ENCODE measurements at places on chromosomes 16 and 17.
A peak's percentile ranks its signal among the peaks of the same experiment; 100 is the strongest.

GRCh38 chr17:70857351-70857750, 688.0 kb downstream of the KCNJ2 start:
- DNase-seq: no peak

DNA sequence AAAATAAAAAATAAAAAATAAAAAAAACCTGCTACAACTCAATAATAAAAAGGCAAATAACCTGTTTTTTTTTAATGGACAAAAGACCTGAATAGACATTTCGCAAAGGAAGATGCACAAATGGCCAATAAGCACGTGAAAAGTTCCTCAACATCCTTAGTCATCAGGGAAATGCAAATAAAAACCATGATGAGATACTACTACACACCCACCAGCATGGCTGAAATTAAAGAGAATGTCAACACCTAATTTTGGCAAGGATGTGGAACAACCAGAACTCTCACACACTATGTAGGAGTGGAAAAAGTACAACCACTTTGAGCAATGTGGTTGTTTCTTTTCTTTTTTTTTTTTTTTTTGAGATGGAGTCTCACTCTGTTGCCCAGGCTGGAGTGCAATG, 24.6 kb downstream of the COG7 start:
- DNase-seq: no peak

- DNase-seq: no peak
Measured at GRCh38 chr16:74078511-74079231, 217.9 kb upstream of the PSMD7 start.

DNA sequence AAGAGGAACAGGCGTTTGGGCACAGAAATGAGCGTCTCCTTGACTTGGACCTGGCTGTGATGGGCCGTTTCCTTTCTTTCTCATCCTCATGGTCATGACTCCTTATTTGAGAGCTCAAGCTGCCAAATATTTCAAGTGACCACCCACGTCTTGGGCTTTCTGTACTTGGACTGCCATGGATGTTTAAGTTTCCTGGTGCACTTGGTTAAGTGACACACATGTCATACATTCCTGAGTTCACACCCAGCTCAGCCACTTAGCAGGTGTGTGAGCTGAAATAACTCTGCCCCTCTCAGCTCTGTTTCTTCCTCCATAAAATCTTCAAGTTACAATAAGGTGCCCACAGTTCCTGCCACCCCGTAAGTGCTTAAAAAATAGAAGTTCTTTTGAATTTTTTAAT, 114.5 kb downstream of the CLEC16A start:
- no peak for DNase-seq

- DNase-seq: no peak
Measured at GRCh38 chr17:64002658-64003525, 4.7 kb downstream of the PRR29 start.

DNA sequence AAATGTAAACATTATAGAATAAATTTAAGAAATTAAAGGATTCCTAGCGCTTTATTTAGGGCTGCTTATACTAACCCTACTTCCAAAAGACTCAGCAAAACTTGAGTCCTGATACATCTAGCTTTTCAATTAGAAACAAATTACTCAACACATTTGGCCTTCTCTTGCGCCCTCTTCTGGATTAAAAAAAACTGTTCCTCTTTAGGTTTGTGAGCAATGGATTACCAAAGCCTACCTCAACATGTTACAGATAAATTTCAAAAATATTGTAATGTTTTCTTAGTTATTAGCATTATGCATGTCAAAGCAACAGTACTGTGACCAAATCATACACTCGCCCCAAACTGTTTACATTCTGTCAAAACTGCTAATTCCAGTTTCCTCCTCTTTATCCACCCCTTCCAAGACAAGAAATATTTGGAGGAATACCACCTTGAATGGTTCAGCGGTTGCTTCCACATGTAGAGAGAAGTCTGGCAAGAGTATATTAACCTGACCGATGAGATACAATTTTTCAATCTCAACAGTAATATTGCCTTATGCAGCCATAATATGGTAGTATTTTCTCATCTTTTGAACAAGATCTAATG, 2.7 kb downstream of the NUFIP2 start:
- DNase-seq: no peak

DNA sequence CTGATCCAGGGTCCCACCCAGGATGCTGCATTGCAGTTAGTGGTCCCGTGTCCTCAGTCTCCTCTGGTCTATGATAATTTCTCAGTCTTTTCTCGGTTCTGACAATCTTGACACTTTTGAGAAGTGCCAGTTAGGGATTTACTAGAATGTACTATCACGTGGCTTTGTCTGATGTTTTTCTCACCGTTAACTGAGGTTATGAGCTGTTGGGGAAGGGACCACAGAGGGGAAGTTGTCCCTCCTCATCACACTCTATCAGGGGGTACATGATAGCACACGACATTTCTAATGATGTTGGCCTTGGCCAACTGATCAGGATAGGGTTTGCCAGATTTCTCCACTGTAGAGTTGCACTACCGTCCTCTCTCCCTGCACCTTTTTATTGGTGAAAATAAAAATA, 250.9 kb upstream of the SDK2 start:
- no peak for DNase-seq

- DNase-seq: no peak
Measured at GRCh38 chr16:67884684-67885083, at the start of gene NRN1L. NRN1L (plus strand) TSS chr16:67884885; CDS start chr16:67884904, 19 bp downstream.

DNA sequence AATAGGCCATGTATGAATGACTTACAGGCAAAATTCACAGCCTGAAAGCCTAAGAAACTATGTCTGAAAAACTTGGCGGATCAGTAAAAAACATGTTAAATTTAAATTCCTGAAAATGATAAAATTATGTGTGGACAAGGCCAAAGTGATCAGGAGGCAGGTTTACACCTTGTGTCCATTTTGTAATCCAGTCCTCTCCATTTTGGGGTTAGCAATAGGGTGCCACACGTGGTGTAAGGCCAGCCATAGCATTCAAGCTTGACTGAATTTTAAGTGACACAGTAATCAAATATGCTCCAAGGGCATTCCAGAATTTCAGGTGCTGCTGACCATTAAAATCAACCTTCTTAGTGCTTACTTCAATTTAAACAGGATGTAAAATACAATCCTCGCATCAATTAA, 2.7 kb downstream of the RNF43 start:
- DNase-seq: no peak

GRCh38 chr16:81520560-81521135, 76.0 kb downstream of the CMIP start:
- DNase-seq: no peak

DNA sequence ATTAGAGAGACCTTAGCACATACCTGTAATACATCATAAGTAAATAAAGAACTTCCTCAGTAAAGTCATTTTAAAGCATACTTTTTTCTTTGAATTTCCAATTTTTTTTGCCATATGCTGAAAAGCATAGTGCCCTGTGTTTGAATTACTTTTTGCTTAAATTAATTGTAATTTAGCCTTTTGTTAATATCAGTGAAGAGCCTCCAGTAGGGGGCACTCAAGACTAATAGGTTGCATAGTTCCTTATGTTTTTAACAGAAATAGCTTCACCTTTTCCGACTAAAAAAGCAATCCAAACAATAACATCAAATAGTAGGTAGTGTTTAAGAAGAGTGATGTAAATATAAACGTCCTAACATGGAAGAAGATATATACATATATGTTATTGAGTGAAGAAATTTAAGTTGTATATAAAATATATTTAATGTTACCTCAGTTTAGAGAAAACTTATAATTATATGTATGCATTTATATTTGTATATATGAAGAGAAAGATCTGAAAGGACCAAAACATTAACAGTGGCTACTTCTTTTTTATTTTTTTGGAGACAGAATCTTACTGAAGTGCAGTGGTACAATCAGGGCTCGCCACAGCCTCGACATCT, 18.6 kb downstream of the RAD51C start:
- no peak for DNase-seq

DNA sequence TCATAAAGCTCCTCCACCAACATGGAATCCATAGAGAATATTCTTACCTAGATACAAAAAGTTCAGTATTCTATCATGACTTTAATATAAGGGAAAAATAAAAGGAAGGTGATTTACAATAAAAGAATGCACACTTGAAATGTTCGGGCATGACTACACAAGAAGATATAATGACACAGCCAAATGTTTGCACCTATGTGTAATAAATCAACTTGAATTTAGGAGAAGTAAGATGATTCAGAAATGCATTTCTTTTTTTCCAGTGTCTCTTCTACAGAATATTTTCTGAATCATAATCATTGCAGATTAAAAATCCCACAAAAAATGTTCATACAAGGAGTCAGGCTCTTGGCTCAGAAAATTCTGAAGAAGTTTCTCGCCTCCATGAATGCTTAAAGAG, 404.0 kb upstream of the HSBP1 start:
- no peak for DNase-seq

GRCh38 chr17:75404731-75405364, 630 bp downstream of the GRB2 start:
- peak; percentile 27 for DNase-seq

DNA sequence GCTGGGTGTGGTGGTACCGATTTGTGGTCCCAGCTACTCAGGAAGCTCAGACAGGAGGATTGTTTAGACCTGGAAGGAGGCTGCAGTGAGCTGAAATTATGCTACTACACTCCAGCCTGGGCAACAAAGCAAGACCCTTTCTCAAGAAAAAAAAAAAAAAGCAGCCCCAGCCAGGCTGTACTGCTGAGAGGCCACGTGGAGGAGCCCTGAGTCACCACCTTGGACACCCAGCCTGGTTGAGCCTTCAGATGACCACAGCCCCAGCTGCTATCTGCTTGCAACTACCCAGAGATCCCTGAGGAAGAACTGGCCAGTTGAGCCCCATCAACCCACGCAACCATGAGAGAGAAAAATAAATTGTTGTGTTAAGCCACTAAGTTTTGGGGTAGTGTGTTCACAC, 23.6 kb upstream of the GPRC5C start:
- no peak for DNase-seq

DNA sequence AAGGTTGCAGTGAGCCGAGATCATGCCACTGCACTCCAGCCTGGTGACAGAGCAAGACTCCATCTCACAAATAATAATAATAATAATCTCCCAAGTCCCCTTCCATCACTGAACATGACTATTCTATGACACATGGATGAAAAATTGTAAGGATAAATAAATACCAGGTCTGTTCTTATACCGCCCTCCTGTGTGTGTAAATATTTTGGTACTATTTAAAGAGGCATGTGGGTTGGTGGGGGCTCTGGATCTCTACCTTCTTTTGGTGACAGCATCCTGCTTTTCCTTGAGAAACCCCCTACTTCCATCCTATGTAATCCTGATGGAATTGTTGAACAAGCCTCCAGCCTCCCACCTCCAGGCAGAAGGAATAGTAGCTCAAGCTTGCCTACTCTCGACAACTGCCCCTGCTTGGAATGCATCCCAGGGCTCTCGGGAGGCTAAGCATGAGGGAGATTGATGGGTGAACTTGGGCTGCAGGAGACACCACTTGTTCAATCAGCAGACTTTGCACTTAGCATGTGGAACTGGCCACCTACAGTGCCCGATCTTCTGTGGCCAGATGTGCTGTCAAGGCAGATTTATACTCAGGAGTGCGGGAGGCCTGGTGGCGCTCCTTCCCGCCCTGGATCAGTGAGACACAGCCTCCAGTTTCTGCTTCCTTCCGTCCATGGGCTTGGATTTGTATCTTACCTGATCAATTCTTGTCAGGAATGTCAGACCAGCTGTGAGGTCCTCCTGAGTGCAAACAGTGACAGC, 287.4 kb downstream of the SLC39A11 start:
- no peak for DNase-seq

- DNase-seq: no peak
Measured at GRCh38 chr17:29058391-29058790, 15.4 kb downstream of the PIPOX start.

GRCh38 chr16:85996843-85997242, 97.9 kb downstream of the IRF8 start:
- no peak for DNase-seq

DNA sequence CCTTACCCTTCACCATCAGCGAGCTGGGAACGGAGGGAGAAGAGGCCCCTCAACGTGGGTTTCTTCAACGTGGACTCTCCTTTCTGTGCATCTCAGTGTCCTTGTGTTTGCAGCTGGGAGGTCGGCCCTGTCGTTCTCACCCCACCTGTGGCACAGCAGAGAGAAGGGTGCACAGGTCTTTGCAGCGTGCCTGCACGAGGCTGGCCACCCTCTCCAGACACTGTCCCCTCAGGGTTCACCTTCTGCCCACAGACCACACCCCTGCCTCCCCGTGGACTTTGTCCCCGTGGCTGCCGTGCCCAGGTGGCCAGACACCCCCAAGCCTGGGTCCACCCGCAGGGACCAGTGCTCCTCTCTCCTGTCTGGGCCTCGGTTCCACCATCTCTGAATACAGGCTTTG, 7.3 kb upstream of the WDR45B start:
- no peak for DNase-seq

DNA sequence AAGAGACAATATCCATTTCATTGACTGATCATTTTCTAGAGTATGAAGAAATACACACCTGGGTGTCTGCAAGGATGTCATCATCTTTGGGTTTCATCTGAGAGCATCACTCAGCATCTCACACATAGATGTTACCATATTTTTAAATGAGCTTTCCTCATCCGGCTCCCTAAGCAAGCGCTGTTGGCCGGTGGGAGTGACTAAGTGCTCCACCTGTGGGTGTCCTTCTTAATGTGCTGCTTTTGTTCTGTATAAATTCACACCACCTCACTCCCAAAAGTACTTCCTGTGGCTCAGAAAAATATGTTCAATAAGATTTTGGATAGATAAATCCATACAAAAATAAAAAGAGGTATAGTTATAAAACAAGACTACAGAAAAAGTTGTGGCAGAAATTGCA, 7.4 kb downstream of the SSTR2 start:
- no peak for DNase-seq

GRCh38 chr17:36682773-36683172, 81.4 kb downstream of the MRM1 start:
- no peak for DNase-seq

- DNase-seq: no peak
Measured at GRCh38 chr17:83175119-83175821, 95.9 kb downstream of the METRNL start.

GRCh38 chr17:40015998-40016985, 1.1 kb downstream of the CSF3 start:
- DNase-seq: no peak

GRCh38 chr17:41287050-41287449, 11.6 kb downstream of the KRTAP9-7 start:
- DNase-seq: no peak

GRCh38 chr17:39536468-39536867, 71.3 kb downstream of the NEUROD2 start:
- no peak for DNase-seq

DNA sequence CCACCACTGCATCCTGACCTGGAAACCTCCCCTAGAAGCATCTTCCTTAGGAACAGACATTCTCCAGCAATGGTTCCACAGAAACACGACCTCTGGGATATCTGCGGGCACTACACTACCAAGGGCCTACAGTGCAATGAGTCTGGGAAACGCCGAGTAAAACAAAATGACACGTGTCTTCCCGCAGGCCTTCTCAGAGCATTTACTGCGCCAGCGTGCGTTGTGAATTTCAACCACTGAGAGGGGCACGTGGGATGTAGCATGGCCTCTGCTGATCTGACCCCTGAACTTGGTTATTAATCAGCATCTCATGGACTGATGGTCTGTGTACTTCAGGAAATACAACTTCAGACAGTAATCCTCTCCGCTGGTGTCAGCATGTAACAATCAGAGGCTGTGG, 173.0 kb downstream of the C16orf95 start:
- DNase-seq: no peak

Measured in NCI-H187 treated with DMSO at 0.1 percent for 48 hours (cell line).